ENCODE measurements at places on chromosomes 7 and 10. TPM values are rescaled to one million over a fixed set of nuclear protein-coding genes. Genes with fewer than 3 reads are reported as not detected.

The RBP3 gene
- not detected for polyA plus RNA-seq

The UTF1 gene
- polyA plus RNA-seq = 0.47 TPM

DNA sequence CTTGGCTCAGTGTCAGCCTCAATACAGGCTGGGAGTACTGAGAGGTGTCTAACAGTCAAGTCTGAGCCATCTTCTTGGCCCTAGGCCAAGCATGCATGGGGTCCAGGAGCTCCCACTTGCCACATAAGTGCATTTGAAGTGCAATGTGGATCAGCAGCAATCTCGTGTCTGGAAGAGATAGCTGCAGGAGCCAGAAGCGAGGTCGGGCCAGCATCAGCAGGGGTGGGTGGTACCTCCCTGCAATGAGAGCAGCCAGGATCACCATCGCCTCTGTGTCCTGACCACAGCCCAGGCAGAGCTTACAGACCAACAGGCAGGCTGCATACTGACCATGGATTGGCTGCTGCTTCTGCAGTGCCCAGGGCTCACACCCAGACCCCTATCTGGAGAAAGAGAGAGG is 83.0 kb upstream of the CXCL12 start:
- DNase-seq = no peak

DNA sequence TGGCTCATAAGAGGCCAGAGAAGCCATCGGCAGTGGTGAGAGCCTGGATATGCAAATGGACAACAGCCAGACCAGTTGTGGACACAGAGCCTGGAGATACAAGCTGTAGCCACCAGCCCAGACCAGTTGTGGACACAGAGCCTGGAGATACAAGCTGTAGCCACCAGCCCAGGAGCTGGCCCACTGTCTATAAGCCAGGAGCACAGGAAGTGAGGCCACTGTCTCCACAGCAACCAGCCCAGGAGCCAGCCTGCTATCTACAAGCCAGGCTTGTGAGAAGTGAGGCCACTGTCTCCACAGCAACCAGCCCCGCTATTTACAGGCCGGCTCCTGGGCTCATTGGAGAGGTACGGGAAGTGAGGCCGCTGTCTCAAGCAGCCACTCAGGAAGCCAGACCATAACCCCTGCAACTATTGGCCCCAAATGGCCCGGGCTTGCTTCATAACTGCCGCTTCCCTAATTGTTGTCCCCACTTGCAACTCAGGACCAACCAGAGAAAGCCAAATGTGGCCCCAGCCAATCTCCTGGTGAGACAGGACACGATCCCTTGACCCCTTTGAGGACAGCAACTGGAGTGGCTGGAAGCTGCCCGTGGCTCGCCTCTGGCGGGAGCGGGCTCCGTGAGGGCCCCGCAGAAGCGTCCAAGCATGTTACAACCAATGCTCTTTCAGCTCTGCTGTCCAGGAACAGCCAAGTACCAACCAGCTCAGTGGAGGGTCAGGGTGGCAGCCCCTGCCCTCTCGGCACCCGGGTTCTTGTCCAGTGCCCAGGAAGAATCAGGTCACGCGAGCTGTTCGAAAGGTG is 44.1 kb upstream of the CNPY1 start:
- no peak for DNase-seq

DNA sequence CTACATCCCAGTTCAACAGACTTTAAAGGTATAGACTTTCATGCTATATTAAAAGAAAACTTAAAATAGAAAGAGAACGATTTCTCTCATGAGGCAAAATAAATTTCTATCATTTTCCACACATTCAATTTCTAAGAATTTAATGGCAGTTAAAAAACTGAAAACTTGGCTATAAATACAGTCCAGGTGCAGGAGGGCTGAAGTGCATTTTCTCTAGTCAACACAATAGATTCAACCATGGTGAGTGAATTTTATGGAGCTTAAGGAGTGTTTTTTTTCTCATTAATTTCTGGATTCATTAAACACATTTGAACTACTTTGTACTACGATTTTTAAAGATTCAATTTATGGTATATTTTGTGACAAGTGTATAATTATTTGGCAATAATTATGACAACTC is 240.8 kb upstream of the SLC26A5 start:
- no peak for DNase-seq

The TACC2 gene
- 21.2 TPM for polyA plus RNA-seq

DNA sequence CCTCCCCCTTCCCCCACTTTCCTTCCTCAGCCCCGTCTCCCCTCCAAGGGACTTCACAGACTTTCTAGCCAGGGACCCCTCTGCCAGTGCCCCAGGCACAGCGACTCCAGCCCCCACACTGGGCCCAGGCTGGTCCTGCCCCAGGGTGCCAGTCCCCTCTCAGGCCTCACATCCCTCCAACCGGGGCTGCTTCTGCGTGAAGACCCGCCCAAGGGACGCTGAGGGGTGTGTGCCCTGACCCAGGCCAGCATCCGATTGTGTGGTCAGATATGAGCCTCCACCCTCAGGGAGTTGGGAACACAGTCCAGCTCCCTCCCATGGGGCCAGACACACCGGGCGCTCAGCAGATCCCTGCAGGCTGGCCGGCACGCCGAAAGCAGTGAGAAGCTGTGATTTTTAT is 97.0 kb downstream of the MICALL2 start:
- no peak for DNase-seq

The NFKB2 gene
- polyA plus RNA-seq = 31.4 TPM

GRCh38 chr7:101172005-101172853 is 6.9 kb upstream of the VGF start:
- DNase-seq = peak; percentile 77

The CALY gene
- polyA plus RNA-seq = 1.5 TPM

GRCh38 chr10:126536148-126536547 is 134.3 kb downstream of the C10orf90 start:
- no peak for DNase-seq

GRCh38 chr10:79381804-79382221 is 34.5 kb downstream of the PPIF start:
- peak; percentile 47 for DNase-seq

Data from H1 (cell line).